ENCODE measurements at places on chromosomes 7 and 10.

DNA sequence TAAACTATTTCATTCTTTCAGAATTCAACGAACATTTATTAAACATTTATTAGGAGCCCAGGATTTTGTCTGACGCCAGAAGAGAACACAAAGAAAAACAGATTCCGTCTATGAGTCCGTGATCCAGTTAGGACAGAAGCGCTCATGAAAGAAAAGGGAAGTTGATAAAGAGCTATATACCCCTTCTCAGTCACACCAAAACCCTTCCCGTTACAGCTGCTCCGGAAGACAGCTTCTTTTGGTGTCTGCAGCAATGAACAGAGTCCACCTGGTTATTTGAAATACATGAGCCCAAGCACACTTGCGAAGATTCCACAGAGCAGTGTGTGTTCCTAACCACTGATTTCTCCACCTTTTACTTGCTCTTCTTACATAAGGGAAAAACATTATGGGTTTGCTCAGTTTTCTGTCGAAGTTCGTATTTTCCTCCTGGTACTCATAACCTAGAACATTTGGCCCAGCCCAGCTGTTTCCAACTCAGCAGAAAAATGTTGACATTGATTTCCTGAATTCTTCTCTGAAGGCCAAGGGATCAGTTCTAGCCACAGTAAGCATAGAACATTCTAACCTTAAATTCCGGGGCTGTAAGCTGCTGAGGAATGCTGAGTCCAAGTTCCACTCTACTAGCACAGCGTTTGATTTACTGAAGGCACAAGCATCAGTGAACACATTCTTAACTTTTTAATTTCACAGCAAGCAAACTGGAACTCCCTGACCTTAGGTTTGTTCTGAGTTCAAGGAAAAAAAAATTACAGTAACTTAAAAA, 206.5 kb downstream of the SORCS1 start:
- DNase-seq = no peak

DNA sequence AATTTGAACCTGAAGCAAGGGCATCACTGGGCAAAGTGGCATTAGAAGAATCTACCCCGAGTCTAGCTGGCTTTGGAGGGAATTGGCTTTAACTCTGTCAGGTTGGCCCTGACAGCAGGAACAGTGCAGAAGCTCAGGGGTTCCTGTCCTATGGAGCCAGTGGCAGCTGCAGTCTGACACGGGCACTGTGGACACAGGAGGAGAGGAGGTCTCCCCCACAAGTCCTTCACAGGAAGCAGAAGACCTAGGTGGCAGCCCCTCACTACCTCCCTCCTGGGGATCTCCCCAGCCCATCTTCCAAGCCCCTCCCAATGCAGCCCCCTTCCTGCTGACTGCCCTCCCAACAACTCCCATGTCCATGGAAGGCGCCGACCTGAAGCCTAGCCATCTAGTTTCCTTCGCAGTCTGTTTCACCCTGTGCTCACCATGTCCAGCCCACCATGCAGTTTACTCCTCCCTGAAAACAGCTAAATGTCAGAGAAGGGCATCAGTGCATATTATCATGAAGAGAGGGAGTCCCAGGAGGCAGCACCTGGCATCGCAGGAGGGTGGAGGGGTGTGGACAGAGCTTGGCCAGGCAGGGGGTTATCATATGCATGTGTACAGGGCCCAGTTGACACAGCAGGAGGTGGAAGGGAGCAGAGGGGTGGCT, 17.9 kb upstream of the GDF10 start:
- no peak for DNase-seq

- DNase-seq = no peak
Observed at GRCh38 chr10:35320341-35320740, 16.0 kb upstream of the CCNY start.

- DNase-seq = no peak
Observed at GRCh38 chr7:14507617-14508016, 394.9 kb downstream of the DGKB start.

GRCh38 chr7:142771353-142771723, 568 bp downstream of the PRSS2 start:
- DNase-seq = no peak

GRCh38 chr7:14673202-14673601, 229.3 kb downstream of the DGKB start:
- no peak for DNase-seq

- no peak for DNase-seq
Observed at GRCh38 chr7:57789130-57789529, 339.2 kb downstream of the ZNF716 start.

GRCh38 chr7:130951303-130951975, 217.4 kb upstream of the KLF14 start:
- no peak for DNase-seq

DNA sequence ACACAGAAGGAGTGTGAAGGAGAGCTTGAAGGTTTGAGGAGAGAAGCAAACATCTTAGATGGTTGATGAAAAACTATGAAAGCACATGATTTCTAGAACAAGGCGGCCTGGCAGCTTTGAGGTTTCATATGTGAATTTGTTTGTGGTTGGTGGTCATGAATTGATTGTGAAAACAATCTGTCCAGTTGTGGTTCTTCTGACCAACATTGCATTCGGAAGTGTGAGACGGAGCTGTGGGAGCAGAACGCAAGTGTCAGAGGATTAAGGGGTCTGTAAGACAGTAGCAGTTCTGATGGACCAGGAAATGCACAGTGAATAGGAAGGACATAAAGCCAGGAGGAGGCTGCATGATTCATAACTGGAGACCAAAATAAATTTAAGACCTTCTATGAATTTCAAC, 594.6 kb downstream of the NXPH1 start:
- DNase-seq = no peak

- DNase-seq = no peak
Observed at GRCh38 chr7:28112012-28112411, 68.6 kb downstream of the JAZF1 start.

DNA sequence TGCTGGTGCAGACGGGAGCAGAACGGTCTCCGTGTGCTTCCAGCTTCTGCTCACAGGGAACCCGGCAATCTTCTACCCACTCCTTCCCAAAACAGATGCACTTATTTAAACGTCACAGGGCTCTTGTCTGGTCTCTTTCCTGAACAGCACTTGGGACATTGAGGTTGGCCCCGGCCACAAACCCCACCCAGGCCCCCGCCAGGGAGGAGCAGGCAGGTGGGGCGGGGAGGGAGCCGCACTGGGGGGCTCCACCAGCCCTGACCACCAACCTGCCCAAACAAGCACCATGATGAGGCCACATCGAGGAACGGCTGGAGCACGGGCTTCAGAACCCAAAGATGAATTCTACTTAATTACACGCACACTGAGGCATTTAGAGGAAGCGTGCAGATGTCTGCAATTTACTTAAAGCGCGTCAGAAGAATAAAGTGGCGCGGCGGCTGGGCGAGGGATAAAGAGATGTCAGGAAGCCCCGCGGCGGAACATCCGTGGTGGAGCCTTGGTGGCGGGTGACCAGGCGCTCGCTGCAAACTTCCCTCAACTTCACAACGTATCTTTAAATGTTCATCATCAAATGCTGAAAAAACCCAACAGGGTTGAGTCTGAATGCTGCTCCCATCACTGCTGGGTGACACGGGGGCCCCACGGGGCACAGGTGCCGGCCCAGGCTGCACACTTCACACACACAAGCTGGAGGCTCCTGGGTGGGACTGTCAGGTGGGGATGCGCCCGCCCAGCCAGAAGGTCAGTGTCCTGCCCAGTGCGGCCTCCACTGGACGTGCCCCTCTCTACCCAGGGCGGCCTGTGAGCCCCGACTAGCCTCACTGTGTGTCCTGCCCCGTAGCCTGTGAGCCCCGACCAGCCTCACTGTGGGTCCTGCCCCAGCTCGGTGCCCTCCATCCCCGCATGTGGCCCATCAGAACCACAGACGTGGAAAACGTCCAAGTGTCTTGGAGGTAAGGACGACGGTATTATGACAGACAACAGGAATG, 279.2 kb downstream of the MAD1L1 start:
- DNase-seq = no peak

DNA sequence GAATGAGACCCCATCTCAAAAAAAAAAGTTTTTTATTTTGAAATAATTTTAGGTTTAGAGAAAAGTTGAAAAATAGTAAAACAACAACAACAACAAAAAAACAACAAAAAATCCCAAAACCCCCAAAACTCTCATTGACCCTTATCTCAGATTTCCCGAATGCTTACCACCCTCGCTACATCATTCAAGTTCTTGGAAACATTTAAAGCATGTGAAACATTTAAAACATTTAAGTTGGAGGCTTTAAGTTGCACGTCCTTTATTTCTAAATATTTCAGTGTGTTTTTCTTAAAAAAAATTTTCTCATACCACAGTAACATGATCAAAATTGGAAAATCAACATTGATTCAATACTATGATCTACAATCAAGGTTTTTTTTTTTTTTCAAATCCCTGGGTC, 382 bp upstream of the ARMS2 start:
- no peak for DNase-seq

DNA sequence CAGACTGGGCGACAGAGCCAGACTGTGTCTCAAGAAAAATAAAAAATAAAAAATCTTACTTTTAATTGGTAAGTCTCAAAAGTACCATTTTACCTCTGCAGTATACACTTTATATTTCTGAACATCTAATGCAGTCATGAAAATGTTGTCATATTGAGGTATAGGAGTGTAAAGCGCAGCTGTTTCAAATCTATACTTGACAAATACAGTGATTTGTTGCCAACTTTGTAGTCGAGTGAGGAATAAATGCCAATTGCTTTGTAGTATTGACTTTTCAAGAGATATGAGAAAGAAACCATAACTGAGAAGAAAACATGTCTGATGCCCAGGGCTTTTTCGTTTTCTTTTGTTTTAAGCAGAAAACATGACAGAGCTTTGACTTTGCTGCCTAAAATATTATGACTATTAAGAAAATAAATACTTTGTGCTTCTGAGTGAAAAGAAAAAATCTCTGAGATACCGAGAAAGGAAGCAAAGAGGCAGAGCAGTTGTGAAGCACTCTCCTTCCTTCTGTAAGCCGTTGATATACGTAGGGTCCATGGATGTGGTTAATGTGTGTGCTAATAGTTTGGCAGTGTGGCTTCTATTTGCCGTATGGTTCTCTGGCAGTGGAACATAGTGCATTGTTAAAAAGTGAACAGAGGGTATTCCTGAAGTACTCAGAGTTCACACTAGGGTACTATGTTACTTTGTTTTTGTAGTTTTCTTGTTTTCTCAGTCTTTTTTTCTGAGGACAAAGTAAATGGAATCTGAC, 38.2 kb downstream of the AVL9 start:
- DNase-seq = no peak

DNA sequence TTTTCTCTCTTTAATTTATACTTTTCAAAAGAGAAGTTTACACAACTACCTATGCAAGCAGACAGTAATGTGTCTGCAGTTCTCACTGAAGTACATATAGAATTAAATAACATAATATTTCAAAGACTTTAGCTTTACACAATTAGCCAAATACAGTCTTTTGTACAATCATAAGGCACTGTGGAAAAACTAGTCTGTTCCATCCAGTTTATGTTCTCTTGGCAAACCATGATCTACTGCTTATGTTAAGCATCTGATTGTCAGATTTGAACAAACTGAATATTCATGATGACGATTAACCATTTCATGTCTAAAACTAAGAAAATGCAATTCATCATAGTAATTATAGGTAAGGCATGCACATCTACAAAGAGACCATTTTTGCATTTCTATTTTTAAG, 842 bp downstream of the SEMA3A start:
- no peak for DNase-seq

All from stimulated activated CD8-positive, alpha-beta memory T cell treated with anti-CD3 and anti-CD28 coated beads, Interleukin-2, amount 100 ng/mL, for 1 hour (primary cell).